ENCODE measurements at places on chromosomes 12 and 14. TPM values are rescaled to one million over a fixed set of nuclear protein-coding genes. Genes with fewer than 3 reads are reported as not detected.
A peak's percentile ranks its signal among the peaks of the same experiment; 100 is the strongest.

The NANOG gene
- total RNA-seq: not detected

DNA sequence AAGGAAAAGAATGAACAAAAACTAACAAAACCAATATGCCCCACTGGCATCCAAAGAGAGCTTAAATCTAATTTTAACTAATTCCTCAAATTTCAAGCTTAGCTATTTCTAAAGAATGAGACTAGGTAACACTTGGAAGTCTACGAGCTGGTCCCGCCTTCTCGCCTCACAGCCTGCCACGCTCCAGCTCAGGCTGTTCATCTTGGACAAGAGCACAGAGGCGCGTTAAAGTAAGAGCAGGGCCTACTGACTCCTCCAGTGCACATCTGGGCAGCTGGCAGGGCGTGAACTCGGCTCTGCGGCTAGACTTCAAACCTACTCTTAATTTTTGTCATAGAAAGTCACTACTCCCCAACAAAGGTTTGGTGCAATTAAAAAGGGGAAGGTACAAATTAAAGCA is 64.6 kb downstream of the DICER1 start:
- no peak for DNase-seq

The ARHGEF40 gene
- 39.2 TPM for total RNA-seq

DNA sequence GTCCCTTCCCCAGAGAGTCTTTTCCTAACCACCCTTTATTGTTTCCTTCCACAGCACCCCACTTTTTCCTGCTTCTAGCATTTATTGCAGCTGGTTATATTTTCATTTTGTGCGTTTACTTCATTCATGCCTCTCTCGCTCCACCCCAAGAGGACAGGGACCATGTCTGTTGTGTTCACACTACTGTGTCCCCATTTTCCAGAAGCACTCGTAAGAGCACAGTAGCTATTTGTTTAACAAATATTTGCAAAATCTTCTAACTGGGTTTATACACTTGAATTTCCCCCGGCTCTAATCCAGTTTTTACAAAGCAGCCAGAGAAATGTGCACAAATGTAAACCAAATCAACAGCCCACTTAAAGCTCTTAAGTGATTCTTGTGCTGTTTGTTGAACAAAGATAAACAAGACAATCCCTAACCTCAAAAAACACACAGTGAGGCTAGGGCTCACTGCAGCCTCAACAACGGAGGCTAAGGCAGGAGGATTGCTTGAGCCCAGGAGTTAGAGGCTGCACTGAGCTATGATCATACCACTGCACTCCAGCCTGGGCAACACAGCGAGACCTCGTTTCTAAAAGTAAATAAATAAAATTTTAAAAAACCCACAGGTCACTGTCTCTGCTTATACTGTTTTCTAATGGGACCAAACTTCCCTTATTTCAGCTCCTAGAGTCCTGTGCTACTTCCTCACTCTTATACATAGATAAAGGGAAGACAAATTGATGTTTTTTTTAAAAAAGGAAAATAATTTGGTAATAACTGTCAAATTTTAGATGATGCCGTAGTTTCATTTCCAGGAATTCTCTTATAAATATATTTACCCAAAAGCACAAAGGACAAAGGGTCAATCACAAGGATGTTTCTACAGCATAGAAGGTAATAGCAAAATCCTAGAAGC is 6.6 kb upstream of the ABCD4 start:
- DNase-seq: no peak

DNA sequence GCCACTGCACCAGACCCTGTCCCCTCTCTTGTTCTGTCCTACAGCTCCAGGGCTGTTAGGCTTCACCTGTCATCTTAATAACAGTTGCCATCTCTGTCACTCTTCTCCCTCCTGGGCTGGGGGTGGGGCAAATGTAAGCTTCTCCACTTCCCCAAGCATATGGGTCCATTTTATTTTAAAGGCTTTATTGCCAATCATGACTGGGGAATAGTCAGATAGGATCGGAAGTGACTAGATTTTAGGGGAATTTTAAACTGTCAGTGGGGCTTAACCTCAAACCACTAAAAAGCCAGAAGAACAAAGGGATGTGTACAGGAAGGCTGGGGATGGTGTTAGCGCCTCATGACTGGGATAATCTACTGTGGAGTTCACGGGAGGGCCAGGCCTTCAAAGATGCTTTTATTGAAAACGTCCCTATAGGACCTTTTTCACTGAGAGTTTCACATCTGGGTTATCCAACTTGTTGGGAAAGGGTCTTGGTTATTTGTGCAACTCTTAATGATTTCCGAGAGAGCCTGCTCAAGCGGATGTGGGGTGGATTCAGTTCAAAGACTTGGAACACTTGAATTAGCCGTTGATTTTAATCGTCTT is 41.6 kb downstream of the CHST11 start:
- DNase-seq: no peak

DNA sequence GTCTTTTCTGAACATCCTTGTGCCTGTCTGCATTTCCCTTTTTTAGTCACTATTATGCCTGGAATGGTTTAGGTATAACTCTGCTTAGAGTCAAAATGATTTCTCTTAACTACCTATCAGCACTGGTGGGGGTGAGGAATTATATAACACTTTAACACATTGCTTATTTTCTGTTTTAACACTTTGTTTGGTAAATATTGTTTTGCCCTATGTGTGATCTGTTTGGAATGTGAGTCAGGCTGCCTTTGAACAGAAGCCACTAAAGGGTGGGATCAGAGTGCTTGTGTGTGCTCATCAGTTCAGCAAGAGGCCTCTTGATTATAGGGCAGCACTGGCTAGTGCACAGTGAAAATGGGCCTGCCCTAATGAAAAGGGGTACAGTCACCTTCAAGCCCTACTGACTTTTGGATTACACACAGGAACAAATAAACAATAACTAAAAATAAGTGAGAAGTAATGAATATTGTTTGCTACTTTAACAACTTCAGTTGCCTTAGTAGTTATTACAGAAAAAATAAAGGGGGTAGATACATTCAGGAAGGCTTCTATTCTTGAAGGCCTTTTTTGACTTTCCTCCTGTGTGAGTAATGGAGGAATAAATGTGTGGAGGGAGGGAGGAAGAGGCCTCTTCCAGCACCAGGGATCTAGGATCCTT is 23.2 kb downstream of the NGDN start:
- DNase-seq: no peak

DNA sequence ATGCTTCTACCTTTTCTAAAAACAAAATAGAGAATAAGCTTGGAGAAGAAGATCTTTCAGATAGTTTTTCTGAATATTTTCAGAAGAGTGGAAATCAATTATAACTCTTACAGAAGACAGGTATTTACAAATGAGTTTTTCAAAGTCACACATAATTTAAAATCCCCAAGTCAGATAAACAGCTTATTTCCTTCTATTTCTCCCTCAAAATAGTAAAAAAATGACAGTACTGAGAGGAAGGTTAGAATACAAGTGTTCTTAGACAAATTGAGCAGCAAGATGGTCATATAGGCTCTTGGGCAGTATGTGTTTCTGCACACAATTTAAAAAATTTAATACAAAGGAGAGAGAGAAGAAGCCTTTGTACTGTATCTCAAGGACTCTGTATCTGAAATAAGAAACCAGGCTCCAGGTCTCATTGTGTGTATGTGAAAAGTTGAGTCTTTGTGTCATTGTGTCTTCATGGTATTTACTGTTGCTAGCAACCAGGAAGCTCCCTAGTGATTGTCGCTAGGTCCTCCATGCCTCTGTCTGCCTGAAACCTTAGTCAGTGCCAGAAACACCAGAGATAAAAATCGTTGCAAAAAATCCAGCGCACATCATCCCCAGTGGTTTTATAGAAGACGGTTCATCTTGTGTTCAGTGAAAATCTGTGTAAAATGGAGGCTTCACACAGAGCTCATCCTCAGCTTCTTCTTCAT is 12.9 kb upstream of the TUBA1A start:
- no peak for DNase-seq

The KRT79 gene
- total RNA-seq: 5.4 TPM

- DNase-seq: no peak
Observed at GRCh38 chr12:3869865-3870264, 3.3 kb downstream of the PARP11 start.

- DNase-seq: no peak
Observed at GRCh38 chr12:102249079-102249841, 51.6 kb upstream of the PMCH start.

The TAS2R14 gene
- 2.5 TPM for total RNA-seq

DNA sequence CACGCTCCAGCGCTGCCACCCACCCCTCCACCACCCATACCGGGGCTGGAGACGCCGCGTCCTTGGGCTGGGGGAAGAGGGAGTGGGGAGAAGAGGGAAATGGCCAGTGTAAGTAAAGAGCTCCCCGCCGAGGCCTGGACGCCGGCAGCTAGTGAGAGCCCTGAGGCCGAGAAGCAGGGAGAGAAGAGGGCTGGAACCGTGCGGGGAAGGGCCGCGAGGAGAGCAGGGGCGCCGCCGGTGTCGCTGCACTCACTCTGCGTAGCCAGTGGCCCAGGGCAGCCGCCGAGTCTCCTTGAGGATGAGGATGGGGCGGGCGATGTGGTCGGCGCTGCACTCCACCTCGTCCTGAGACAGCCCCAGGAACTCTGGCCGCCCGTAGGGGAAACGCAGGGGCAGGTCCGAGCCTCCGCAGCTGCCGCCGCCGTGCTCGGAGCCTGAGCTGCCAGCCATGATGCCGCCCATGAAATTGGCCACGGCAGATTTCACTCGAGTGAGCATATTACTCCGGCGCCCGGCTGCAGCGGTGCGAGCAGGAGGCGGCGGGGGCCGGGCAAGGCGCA is 631 bp downstream of the PPM1H start:
- DNase-seq: peak; percentile 77

The KRT6C gene
- total RNA-seq: not detected

The LDHB gene
- 410 TPM for total RNA-seq

The NFATC4 gene
- 42.5 TPM for total RNA-seq

DNA sequence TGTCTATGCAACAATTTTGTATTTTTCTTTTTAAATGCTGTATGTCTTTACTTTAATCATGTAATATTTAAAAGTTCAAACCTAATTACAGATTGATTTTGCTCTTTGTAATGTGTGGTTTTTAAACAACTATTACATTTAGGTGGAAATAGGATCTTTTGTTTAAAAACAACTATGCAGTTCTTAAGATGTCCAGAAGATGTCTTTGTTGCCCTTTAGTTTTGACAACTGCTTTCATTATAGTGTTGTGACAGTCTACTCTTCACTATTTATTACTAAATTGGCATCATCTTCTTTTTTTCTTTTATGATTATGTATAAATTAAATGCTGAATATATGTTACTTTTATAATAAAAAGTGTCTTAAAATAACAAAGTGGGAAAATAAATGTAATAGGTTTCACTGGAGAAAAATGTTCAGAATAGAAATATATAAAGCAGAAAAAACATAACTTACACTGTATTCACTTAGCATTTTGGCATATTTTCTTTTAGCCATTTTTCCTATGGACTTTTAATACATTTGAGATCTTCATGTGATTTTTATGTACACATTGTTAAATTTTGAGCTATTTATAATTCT is 27.1 kb upstream of the PCNX4 start:
- DNase-seq: no peak

The BCDIN3D gene
- 4.9 TPM for total RNA-seq

DNA sequence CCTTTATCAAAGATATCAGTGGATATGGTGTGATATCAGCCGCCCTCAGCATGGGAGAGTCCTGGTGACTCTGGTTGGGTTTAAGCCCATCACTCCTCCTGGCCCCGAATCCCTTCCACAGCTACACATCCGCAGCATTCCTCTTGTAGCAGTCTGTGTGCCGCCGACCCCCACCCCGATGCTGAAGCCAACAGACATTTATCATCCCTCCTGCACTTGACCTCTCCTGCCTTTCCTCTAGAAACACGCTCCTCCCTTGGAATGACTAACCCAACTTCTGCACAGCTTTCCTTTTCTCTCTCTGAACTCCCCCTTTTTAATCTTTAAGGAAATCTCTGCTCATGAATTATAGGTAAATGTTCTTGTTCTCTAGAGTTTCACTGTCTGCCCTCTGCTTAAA is 250.9 kb upstream of the FOXN3 start:
- DNase-seq: no peak

GRCh38 chr14:71121711-71122110 is 214.5 kb downstream of the PCNX1 start:
- no peak for DNase-seq

DNA sequence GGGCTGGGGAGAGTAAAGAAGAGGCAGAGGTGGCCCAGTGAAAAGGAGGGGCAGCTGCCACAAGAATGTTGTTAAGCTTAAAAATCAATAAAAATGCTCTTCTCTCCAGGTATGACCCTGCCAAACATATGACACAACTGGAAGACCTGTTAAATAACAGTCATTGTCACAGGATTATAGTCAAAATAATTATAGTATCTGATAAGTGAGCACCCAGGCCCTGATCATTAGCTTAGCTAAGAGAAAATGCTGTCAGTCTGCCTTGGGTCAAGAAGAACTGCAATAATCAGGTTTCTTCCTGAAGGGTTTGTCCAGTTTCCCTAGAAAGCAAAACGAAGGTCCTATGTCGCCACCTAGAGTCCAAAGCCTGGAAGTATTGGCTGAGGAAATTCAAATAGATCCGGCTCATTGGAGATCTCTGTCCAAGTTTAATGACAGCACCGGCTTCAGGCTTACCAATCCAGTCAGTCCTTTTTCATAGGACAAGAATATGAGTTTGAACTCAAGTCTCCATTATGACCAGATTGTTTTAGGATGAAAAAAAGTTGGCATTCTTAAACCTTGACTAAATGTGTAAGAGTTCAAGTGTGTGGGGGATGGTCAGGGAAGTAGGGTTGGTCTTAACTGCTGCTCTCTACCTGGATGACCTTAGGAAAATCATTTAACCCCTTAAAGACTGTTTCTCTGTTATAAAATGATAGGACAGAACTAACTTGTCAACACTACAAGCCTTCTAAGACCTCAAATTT is 22.5 kb upstream of the NKX2-8 start:
- DNase-seq: no peak

- no peak for DNase-seq
Observed at GRCh38 chr12:91954326-91954725, 191.3 kb downstream of the BTG1 start.

The IFNG-AS1 gene
- total RNA-seq: not detected

DNA sequence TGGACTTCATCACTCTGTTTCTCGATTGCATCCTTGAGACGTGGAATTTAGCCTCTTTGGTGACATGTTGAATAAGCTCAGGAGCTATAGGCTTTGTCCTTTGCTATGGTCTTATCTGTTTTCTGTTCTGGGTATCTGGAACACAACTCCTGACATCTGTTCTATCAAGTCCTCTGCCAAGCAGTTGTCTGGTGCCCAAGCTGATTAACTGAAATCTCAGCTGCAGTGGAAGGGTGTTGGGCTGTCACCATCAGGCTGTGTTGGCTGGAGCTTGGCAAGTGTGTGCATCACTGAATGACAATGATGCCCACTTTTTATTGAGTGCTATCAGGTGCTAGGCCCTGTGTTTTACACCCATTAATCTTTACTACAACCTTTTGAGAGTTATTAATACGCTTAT is 77.8 kb downstream of the SMOC1 start:
- DNase-seq: no peak

Measured in upper lobe of right lung (tissue), 1 donor.